ENCODE measurements at places on chromosomes 7 and 10.

DNA sequence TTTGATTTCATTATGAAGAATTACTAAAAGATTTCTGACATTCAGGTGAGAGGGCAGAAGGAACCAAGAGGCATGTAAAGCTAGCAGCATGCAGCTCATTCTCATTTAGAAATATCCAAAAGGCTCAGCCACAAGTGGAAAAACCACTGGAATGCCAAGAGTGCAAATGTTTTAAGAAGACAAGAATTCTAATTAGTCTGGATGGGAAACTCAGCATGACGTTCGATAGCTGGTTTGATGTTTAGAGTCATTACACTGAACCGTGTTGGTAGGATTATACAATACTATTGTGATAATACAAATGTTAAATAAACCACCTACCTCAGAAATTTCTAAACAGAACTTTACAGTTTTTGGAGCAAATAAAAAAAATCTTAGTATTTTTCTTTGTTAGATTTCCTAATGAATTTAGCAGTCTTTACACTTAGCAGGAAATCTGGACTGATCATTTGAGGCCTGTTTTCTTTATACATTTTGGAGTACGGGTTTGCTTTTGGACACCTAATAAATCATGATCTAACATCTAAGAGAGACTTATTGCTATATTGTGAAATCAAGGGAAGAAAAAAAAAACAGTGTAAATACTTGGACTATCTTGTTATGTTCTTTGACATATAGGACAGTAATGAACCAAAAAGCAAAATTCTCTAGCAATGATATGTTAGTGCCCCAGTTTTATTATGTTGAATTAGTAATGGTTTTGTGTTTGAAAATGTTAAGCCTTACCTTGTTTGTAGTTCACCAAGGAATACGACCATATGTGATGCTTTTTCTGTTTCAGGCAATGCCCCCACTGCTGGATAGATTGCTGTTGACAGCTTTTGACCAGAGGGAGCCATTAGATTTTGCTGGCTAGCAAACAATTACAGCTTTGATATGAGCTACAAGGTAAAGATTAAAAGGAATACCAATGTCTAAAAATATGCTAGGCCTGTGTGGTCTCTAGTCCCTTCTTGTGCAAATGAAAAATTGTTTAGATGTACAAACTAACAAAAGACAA lies 354.1 kb upstream of the SEMA3A start:
- DNase-seq: no peak

- DNase-seq: no peak
Measured at GRCh38 chr7:78441737-78442136, 643.2 kb downstream of the PHTF2 start.

DNA sequence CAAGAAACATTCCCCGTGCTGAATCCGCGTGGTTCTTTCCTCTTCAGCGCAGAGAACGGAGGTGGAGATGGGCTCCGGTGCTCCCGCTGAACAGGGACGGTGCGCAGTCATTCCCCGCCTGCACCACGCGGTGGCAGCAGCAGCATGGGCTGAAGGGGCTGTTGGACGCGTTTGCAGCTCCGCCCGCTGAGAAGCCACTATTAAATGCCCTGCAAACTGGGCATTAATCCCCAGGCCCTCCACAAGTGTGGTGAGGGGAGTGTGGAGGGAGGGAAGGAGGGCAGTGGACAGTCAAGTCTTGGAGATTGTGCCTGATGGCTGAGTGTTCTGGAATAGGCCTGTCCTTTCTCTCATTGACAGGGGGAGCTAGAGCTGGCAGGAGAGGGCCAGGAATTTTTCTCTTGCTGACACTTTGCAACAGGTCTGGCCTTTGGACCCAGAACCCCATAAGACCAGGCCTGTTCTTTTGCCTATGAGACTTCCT lies 240.2 kb upstream of the INHBA start:
- DNase-seq: peak; percentile 61

- DNase-seq: no peak
Measured at GRCh38 chr10:27369880-27370279, 129.3 kb upstream of the ACBD5 start.

DNA sequence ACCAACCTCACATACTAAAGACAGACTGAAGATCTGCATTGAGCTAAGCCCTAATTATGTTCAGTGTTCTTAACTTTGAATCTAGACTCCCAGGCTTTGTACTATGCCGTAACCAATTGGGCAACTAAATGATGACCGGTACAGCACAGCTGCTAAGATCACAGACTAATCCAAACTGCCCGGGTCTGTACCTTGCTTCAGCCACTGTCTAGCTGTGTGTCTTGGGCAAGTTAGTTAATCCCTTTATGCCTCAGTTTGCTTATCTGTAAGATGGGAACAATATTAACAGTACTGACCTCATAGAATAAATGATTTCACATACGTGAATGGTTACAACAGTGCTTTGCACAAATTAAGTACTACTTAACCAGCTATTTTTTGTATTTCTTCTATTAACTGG lies 205.8 kb upstream of the NFE2L3 start:
- DNase-seq: no peak

DNA sequence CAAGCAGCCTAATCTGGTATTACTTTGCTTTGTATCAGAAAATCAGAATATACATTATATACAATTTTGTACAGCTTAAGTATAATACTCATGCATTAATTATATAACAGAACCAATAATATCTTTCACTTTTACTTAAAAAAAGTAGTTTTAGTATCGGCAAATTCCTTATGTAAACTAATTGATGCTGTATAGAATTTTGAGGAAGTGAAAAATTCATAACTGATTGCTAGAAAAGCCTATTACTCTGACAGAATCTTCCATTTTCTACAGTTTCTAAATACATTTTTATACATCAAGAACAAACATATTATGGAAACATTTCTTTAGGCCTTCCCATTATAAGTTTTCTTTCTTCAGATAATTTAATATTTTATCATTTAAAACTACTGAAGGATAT lies 124.0 kb upstream of the GPR22 start:
- no peak for DNase-seq

DNA sequence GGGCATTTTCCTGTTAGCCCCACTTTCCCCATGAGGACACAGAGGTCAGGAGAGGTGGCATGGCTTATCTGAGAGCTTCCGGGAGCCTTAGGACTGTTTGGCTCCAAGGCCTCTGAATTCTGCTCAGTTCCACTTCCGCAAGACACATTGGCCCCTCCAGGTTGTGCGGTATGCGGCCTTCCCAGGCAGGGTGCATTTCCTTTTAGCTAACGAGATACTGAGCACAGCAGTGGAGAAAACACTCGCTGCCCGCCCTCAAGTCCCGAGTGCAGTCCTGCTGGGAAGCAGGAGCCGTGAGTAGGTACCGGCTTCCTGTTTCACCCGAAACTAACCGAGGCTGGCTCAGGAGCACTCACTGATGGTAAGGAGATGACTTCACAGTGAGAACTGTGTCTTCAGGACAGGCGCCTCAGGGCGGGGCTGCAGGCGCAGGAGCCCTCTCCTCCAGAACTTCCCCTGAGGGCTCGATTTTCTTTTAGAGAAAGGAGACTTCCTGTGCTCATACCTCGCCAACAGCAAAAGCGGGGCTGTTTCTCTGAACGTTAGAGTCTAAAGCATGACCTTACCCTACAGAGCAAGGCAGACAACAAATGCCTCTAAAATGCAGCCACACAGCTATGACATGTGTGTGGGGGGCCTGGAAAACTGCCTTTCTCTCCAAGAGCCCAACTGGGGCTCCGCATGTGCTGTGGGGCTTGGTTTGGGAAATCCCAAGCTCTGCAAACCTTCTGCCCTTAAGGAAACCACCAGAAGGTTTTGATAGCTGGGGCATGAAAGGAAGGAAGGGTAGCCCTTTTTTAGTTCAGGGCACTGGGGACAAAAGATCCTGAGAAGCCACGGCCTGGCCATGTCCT lies 25.9 kb downstream of the RGS10 start:
- peak; percentile 72 for DNase-seq

DNA sequence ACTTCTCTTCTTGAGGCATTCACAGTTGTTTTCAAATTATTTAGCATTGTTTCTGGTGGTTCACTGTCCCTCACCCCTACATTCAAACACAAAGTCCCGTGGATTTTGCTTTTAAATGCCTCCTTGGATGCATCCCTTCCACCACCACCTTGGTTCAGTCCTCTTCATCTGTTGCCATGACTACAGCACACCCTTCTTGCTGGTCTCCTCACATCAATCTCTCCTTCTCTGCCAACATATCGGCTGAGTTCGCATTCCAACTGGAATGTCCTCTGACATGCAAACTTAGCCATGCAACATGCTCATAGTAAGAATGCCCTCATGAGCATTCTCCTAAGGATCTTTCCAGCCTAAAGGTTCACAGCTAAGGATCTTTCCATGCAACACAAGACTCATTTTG lies 198.3 kb upstream of the AGK start:
- no peak for DNase-seq

- no peak for DNase-seq
Measured at GRCh38 chr7:113122744-113123143, 4.4 kb upstream of the SMIM30 start.

DNA sequence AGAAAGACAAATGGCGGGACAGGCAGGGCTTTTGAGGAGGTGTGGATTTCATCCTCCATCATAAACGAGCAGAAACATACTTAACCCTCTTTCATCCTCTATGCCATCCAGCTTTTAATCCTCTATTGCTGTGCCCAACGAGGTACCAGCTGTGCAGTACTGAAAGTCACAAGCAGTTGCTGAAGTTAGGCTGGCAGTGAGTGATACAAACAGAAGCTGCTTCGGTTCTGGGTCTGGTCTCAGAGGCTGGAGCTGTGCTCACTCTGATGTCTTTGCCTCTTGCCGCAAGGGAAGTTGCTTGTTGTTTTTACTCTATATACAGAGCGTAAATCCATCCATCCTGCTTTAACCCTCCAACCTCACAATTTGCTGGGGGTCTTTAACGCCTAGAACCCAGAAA lies 235.2 kb downstream of the CELF2 start:
- DNase-seq: no peak

DNA sequence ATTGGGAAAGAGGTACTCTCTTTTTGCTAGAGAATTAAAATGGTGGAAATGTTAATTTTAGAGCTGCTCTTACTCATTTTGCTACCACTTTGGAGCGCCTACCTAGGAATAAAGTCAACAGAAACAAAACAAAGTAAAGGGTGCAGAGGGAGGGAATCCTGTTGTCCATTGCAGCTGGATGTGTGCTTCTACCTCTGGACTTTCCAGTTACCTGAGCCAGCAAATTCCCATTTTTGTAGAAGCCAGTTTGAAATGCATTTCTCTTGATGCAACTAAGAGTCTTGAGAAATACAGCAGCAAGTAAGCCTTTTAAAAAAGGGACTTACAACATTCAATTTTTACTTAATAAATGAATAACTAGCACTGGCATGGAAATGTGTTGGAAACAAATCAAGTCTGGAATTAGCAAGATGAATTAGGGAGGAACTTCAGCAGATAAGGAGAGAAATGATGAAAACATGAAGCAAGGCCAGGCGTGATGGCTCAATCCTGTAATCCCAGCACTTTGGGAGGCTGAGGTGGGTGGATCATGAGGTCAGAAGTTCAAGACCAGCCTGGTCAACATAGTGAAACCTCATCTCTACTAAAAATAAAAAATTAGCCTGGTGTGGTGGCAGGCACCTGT lies 113.5 kb upstream of the CTTNBP2 start:
- no peak for DNase-seq

DNA sequence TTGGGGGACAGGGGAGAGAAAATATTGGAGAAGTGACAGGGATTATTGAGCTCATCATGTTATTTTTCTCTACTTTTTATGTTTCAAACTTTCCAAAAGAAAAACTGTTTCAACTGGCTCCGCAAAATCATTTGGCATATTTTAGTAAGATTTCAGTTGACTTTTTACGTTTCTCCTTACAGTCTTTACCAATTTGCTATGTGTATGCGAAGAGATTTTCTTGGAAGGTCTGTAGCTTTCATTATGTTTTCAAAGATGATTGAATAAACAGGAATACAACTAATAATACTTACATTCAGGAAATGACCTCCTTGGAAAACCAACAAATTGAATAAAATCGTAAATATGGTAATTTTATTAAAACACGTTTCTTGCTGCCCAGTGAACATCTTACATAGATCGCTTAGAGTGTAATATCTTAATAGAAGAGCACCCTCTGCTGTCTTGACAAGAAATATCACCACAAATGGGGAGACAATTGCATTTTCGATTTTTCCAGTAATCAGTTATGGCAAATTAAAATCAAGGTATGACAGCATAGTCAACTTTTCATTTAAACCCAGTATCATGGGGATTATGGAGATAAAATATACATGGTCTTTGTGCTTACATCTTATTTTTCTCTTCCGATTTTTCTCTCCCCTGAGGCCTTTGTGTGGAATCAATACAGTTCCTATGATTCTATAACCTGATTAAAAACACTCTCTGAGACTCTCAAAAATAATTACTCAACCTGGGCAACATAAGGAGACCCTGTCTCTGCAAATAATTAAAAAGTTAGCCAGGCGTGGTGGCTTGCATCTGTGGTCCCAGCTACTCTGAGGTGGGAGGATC lies 43.1 kb downstream of the MBL2 start:
- DNase-seq: no peak

DNA sequence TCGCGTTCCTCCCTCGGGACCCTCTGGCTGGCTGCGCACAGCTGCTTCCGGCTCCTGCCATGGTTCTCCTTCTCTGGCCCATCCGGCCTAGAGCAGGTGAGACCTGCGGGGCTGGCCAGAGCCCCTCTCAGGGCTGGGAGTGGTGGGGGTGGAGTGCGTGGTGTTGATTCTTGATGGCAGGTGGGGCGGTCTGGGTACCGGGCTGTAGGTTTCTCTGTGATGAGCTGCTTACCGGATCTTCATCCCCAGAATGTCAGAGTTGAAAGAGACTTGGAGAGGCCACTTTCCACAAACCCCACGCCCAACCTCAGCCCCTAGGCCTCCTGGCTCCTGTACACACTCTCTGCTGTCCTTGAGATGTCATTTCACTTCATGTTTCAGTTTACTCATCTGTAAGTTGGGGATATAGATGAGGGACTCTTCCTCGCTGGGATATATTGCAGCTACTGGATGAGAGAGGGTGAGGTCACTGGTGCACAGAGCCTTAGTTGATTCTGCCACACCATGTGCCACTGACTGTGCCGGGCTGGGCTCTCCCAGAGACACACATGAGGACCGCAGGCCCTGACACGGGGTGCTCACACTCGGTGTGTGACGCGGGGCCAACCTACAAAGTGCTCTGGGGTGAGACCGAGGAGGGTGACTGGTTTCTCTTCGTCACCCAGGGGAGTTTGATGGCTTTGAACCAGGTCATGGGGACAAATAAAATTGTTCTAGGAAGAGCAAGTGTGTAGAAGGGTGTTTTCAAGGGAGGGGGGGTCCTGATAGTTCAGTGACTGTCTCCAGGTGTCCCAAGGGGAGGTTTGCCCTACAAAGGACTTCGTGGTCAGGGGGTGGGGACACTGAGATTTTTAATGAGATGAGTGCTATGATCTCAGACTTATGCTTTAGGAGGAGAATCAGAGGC lies 29.5 kb downstream of the ZNF775 start:
- no peak for DNase-seq

GRCh38 chr10:33355274-33355673 lies 20.8 kb upstream of the NRP1 start:
- DNase-seq: no peak

- DNase-seq: no peak
Measured at GRCh38 chr10:26556748-26557640, 118.9 kb downstream of the APBB1IP start.
